HT1080 (cell line): ENCODE measurements at places on chromosomes 5 and 9.

GRCh38 chr9:129328355-129329042 lies 150.4 kb upstream of the IER5L start:
- no peak for DNase-seq

- no peak for DNase-seq
These were observed 139.4 kb downstream of the GNAQ start for GRCh38 chr9:77892171-77892570.

DNA sequence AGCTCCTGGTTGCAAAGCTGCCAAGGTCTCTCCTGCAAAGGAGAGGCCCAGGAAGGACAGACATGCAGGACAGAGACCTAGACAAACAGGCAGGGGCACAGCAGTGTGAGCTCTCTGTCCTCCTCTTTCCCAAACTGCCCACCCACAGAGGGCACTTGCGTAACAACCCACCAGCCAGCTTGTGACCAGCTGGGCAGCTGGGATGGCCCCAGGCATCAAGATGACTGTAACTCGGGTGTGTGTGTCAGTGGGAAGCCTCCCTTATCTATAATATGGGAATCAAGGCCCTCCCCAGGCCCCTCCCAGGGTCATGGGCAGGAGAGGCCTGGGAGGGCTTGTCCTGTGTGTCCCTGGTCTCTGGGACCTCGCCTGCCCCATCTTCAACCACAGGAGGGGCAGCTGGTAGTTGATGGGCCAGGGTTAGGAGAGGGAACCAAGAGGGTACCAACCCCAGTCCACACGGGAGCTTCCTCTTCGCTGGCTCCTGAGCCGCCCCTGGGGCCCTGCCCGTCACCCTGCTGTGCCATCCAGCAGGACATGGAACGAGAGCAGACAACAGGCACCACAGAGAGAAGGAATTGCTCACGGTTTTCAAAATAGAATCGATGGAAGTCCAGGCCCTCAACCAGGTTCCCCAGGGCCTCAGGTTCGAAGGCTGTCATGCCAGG lies 37.9 kb downstream of the SLC6A7 start:
- DNase-seq: no peak

- no peak for DNase-seq
These were observed 6.4 kb upstream of the ZFR start for GRCh38 chr5:32450952-32451351.

GRCh38 chr9:92514635-92515034 lies 21.2 kb downstream of the ECM2 start:
- no peak for DNase-seq

DNA sequence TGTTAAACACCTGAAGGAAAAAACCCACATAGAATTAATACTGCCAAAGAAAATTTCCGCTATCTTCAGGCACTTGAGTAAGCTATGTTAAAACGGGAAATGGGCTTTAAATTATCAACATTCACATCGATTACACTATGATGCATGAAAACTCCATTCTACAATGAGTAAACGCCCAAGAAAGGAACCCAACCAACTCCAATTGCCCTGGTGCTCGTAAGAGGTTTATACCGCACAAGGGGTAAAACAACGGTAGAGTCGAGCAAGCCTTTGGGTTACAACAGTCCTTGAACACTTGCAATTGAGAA lies 1.0 kb downstream of the AGTPBP1 start:
- no peak for DNase-seq

- DNase-seq: peak; percentile 3
These were observed 39.9 kb downstream of the ATG10 start for GRCh38 chr5:82011761-82012160.

DNA sequence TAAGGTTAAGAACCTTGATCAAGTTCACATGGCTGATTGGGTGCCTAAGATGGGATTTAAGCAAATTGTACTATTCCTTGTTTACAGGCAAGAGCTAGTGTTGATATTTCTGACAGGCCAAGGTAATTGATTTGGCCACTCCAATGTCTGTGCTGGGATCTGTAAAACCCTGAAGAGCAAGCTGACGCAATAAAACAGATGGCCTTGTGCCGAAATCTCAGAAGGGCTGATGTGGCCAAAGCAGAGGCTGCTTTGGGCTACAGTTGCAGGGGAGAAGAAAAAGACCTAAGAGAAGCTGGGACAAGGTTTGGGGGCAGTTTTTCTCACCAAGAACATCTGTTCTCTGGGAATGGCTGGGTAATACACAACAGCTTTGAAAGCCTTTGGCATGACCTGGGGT lies 463.2 kb upstream of the ZNF608 start:
- DNase-seq: no peak

- peak; percentile 11 for DNase-seq
These were observed 598 bp downstream of the PCDHA2 start for GRCh38 chr5:140795259-140795641.

- DNase-seq: no peak
These were observed 32.9 kb upstream of the TRIO start for GRCh38 chr5:14110196-14110595.

GRCh38 chr9:111857555-111858211 lies 38.9 kb upstream of the UGCG start:
- no peak for DNase-seq

- DNase-seq: no peak
These were observed 94.7 kb downstream of the RICTOR start for GRCh38 chr5:38979535-38979934.

DNA sequence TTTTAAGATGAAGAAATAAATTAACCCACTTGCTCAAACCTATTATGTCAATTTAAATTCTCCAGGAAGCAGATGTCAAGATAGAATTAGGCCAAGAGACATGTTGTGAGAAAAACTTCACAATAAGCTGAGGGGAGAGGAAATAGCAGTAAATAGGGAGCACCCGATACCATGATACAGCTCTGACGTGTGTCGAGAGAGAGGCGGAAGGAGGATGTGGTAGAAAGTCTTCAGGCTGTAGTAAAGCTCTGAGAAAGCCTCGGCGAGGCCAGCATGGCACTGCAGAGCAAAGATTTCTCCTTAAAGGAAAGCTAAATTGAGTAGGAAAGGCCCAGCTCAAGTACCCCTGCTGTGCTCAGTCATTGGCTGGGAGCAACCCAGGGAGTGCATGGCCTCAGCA lies 6.0 kb upstream of the PUM3 start:
- no peak for DNase-seq

DNA sequence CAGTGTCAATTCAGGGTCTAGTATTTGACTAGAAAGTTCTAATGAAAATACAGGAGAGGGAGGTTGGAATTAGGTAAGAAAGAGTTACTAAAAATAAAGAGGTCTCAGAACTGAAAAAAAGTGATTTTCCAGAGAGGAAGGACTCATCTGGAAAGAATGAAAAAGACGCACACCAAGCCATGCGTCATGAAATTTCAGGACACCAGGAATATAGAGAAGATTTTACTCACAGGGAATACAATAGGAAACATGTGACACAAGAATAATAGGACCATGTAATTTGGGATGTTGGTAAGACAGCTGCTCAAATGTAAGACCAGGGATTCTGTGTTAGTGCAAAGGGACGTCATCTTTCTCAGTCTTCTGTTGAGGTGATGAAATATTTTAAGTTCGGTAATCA lies 224.7 kb downstream of the GDNF start:
- peak; percentile 94 for DNase-seq
